ENCODE measurements at places on chromosomes 16 and 17.

DNA sequence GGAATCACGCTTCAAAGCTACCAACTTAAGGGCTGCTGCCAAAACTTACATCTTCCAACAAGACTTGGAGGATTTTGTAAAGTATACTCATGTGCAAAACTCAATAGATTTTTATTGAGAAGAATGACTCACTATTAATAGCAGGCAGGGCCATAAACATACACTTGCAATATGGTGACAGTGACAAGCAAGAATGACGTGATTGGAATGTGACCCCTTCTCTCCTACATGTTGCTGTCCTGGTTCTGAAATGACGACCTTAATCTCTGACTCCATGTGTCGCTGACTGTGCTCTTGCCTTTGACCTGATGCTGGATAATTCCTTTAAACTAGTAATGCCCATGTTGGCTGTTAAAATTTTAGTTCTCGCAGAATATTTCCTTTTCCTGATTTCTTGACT, 174.5 kb downstream of the PARN start:
- DNase-seq, result no peak

DNA sequence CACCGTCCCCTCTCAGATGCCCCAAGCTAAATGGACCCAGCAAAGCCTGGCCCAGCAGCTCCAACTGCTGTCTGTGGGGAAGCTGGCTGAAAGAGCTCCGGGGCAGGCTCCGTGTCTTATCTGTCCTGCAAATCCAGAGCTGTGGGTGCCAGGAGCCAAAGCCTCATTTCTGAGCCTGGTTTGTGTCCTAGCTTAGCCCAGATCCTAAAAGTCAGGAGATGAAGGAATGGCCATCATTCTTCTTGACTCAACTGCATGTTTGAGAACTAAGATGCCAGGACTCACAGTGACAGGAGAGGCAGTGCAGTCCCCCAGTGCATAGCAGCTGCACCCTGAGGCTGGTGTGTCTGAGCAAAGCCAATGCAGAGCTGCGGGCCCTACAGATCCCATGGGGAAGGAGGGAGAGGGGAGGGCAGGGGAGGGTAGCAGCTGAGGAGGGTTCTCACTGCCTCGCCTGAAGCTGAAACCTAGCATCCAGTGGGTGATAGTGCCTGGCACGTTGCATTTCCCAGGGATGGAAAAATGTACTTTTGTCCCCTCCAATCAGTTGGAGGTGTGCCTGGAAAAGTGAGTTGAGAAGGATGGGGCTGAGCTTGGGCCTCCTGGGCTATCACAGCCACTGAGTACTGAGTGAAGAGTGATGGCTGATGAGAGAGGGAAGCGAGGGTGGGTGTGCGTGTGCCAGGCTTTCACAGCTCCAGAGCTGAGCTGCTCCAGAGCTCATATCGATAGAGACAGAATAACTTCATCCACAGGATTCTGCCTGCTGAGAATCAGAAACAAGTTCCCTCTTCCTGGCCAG, 24.5 kb upstream of the CD300E start:
- DNase-seq, result no peak

- no peak for DNase-seq
These were observed 43.9 kb upstream of the ICAM2 start for GRCh38 chr17:64064331-64064730.

DNA sequence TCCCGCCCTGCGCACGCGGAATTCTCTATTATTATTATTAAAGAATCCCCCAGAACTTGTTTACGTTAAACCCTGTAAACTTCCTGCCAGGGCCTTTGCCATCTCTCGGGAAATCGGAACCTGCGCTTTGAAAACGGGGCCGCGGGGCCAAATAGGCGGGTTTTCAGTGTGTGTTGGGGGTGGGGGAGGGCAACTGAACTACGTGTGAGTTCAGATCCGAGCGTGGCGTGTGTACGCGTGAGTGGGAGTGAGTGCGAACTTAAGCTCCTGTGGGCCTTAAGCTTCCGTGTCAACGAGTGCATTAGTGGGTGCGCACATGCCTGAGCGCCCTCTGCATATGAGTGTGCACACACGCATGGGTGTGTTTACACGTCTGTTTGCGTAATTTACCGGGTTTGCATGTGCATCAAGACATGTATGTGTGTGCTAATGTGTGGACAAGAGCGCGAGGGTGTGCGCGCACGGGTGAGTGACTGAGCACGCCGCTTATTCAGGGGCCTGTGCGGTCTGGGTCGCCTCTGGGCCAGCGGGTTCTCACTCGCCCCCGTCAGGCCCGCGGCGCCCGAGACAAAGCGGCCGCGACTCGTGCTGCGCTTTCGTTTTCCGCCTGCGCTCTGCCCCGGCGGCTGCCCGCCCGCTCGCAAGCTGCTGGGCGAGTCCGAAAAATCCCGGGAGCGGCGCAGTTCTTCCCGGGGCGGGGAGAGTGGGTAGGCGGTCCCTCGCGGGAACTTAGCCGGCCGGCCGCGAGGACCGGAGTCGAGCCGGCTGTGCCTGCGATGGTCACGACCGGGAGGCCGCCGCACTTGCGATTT, 1.2 kb upstream of the FOXF1 start:
- DNase-seq, result no peak

GRCh38 chr17:59890720-59891119, 2.0 kb downstream of the TUBD1 start:
- DNase-seq, result no peak

DNA sequence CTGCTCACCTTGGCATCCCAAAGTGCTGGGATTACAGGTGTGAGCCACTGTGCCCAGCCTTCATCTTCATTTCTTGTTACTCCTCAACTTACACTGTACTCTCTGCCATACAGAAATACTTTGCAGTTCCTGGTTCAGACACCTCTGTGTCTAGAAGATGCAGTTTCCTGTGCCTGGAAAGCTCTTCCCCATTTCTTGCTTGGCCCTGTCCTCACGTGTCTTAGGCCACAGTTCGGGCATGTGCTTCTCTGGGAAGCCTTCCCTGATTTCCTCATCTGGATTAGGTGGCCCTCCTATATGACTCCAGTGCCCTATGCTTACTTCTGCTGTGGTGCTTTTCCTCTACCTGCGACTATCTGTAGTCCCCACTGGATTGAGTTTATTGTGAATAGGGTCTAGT, 26.5 kb upstream of the CDR2 start:
- no peak for DNase-seq

DNA sequence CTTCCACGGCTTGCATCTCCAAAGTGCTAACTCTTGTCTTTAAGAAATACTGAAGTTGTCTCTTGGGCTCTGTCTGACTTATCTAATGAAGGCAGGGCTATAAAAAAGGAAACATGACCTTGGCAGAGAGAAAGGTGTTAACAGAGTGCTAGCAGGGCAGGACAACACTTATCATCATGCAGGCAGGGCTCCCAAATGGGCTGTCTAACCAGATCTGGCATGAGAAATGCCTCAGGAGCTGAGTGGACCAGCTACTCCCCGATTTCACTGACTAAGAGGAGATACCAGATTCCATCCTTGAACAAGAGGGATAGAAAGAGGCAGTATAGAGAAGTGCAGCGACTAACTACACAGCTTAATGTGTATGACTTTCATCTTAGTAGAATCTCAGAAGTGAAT, 32.6 kb downstream of the PMP22 start:
- no peak for DNase-seq

- no peak for DNase-seq
These were observed 352.5 kb downstream of the KCNJ2 start for GRCh38 chr17:70521821-70522256.

GRCh38 chr17:44758414-44759085, at the start of gene ADAM11:
Gene ADAM11, plus strand, starts transcription at chr17:44758988. Its CDS starts 212 bp downstream, at chr17:44759200.
- DNase-seq, result no peak

DNA sequence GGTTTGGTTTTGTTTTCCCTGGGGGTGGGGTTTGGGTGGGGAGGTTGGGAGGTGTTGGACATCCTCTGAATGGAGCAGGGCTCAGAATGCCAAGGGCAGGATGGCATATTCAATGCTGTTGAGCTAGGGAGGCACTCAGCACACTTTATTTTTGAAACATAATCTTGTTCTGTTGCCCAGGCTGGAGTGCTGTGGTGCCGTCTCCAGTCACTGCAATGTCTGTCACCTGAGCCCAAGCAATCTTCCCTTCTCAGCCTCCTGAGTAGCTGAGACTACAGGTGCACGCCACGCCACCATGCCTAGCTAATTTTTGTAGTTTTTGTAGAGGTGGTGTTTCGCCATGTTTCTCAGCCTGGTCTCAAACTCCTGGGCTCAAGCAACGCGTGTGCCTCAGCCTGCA, 186.1 kb downstream of the RPTOR start:
- DNase-seq, result no peak

DNA sequence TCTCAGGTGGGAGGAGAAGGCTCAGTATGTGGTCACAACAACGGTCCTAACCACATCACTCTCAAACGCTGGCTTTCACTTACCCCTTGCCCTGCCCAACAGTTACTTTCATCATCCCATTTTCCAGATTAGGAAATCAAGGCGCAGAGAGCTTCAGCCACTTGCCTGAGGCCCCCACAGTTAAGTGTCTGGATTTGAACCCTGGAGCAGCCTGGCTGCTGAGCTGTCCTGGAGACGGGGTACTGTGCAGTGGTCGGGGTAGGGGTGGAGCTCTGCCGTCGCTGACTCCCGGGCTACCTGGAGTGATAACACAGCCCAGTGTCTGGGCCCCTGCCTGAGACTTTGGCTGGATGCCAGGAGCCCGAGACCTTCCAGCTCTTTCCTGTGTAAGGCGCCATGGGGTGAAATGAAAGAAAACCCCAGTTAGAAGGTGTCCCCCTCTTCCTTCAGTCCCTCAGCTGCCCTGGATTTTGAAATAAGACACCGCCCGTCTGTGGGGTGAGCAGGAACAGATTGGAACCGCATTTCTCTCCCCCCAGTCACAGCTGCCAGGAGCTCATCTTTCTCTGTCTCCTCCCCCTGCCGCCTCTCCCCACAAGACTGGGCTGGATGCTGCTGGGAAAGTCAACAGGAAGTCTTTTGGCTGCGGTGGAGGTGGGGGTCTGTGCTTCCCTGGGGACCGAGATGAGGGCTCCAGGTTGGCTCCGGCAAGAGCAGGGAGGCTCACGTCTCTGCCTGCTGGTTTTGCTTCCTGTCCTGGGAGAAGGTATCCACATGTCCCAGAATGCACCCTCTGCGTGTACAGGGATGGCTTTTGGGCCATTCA, 280.2 kb downstream of the SEC14L1 start:
- DNase-seq, result peak; percentile 56

DNA sequence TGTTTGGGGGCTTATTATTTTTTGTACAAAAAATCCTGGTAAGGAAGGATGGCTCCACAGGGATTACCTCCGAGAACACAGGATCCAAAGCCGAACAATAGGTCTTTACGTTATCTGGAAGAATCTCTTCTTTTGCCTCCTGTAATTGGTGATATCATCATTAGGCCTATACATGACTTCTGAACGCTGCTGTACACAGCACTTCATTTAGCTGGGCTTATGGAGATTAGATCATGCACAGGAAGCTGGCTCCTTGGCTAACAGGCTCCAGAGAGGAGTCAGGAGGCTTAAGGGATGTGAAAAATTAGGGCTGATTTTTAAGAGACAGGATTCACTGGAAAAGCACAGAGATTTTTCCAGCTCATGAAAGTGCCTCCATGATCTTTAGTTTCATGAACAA, 54.7 kb downstream of the TANGO6 start:
- DNase-seq, result no peak

GRCh38 chr16:50547340-50548124, 664 bp upstream of the NKD1 start:
- peak; percentile 84 for DNase-seq

GRCh38 chr17:29661213-29661612, 38.5 kb upstream of the CORO6 start:
- DNase-seq, result no peak

DNA sequence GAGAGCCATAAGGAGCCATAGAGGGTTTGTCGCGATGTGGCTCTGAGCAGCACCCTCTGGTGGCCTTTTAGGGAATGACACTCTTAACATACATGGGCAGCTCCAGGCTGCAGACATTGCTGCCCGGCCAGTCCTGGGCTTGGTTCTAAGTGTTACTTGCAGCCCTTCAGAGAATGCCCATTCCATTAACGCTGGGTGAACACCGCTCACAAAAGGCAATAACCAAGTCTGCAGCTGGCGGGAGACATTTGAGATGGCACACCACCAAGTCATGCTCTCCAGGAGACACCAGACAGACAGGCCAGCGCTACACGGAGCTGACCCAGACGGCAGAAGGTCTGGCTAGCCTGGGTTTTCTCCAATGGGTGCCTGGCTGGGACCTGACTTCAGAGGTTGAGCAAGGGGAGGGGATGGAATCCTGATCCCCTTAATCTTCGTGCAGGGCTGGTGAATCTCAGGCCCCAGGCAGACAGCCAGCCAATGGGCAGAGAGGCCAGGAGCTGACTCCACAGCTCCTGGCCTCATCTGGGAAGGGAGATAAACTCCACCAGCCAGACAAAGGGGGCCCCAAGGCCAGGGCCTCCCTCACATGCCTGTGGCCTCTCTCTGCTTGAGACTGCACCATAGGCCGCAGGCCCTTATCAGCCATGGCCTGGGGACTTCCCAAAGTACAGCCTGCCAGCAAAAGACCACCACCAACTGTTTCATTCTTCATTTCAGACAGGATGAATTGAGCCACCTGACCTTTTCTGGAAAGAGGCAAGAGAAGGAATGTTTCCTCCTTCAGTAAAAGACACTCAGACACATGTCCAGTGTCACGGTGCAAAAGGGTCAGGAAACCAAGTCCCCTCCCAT, 58.8 kb downstream of the ZDHHC7 start:
- peak; percentile 30 for DNase-seq

GRCh38 chr16:85567101-85567866, 45.8 kb upstream of the GSE1 start:
- no peak for DNase-seq

DNA sequence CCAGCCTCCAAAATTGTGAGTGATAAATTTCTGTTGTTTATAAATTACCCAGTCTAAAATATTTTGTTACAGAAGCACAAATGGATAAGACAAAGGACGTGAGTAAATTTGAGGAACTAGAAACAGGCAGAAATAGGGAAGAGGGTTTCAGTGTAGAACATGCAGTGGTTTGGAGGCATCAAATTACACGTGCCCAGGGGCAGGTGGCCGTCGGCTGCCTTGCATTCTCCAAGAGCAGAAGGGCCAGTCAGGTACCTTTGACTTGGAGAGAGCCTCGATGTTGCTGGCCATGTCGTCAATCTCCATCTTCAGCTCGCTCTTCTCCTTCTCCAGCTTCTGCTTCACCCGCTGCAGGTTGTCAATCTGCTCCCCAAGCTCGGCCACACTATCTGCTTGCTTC, 54.3 kb downstream of the MYH13 start:
- no peak for DNase-seq

- no peak for DNase-seq
These were observed 7.8 kb upstream of the MAPK7 start for GRCh38 chr17:19370493-19370960.

DNA sequence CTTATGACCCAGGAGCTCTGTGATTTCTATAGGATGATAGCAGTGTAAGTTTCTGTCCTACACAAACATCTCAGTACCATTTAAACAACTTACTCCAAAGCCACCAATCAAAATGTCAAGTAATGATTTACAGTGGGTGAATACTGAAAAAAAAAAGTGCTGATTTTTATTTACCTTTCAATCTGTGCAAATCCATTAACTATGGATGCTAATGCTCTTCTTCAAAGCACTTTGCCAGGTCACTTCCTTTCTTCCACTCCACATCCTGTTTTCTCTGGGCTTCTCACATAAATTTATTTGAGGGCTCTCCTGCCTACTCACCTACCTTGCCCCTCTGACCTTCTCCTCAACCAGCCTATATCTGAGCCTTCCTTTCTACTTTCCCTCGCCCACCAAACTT, 101.6 kb downstream of the SKAP1 start:
- no peak for DNase-seq

GRCh38 chr17:66635386-66636045, 199.4 kb upstream of the CACNG5 start:
- DNase-seq, result no peak

- no peak for DNase-seq
These were observed 54.7 kb downstream of the CBFA2T3 start for GRCh38 chr16:88922114-88922825.
